NCI-H187 treated with DMSO at 0.1 percent for 48 hours (cell line): ENCODE measurements at places on chromosomes 6 and 20.

GRCh38 chr6:14305624-14306023, 188.1 kb downstream of the CD83 start:
- DNase-seq = no peak

DNA sequence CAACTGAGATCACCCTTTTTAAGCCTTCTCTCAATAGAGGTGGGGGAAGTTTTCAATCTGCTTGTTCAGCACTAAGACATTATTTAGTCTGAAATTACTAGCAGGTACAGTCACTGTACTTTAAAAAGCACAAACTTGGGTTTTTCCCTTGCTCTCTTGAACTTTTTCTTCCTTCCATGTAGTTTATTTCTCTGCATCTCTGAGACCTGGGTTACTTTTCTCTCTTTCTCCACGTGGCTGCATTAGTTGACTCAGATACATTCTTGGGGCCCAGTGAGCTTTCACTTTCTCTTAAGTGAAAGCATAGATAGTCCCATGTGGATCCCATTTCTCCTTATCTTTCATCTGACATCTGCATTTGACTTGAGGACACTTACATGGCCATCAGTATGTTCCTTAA, 433.9 kb upstream of the MAP3K7 start:
- no peak for DNase-seq

- no peak for DNase-seq
These were observed 41.0 kb downstream of the SOX4 start for GRCh38 chr6:21634582-21634981.

GRCh38 chr6:35218021-35218420, 4.3 kb downstream of the SCUBE3 start:
- DNase-seq = no peak

- DNase-seq = no peak
These were observed 13.8 kb downstream of the TBPL1 start for GRCh38 chr6:133966654-133967329.
